NCI-H345 (cell line): ENCODE measurements at places on chromosomes 4 and X.

DNA sequence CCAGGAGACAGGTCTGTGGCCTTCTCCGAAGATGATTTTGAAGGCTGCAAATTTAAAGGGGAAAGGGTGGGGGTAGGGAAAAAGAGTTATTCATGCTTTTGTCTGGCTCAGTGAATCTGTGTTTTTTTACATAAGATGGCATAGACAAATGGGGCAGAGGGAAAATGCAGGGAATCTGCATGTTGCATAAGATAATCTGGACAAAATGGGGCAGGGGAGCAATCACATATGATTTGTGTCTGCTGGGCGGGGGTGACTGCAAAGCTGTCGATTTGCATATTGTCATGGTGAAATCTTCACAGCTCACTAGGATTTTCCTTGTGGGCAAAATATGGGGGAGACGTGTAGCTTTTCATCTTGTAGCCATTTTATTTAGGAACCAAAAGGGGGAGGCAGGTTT, 29.4 kb upstream of the GYG2 start:
- no peak for DNase-seq

DNA sequence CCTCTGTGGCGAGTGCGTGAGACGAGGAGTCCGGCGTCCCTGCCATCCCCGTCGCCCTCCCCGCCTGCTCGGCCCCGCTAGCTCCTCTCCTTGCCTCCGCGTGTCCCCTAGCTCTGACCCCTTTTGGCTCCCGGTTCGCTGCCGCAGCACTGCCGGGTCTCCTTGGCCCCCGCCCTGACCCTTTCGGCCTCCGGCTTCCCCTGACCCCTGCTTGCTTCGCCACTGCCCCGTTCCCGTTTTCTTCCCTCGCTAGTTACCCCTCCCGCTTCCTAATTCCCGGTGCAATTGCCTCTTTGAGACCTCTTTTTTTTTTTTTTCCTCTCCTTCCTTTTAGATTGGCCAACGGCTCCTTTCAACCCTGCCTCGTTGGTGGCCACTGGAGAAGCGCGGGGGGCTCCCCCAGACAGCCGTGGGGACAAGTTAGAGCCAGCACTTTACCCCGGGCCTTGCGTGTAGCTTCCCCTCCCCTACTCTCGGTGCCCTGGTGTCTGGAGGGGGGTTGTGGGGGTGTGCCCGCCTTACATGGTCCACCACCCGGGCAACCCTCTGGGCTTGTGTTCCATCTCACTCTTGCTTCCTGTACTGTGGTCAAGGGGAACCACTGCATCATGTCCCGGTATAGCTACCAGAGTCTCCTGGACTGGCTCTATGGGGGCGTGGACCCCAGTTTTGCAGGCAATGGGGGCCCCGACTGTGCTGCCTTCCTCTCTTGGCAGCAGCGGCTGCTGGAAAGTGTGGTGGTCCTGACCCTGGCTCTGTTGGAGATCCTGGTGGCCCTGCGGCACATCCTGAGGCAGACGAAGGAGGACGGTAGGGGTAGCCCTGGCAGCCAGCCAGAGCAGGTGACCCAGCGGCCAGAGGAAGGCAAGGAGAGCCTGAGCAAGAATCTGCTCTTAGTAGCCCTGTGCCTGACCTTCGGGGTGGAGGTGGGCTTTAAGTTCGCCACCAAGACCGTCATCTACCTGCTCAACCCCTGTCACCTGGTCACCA, 548 bp downstream of the TMEM164 start:
- no peak for DNase-seq

- DNase-seq, result no peak
Measured at GRCh38 chrX:39886282-39886681, 211.5 kb downstream of the BCOR start.

GRCh38 chr4:182314537-182314936, 71.3 kb downstream of the TENM3 start:
- no peak for DNase-seq
